ENCODE measurements at places on chromosomes 11 and 22. TPM values are rescaled to one million over a fixed set of nuclear protein-coding genes. Genes with fewer than 3 reads are reported as not detected.

The NAV2 gene
- 0.71 TPM for total RNA-seq

The CHRM4 gene
- total RNA-seq, result 0.37 TPM

The MCAM gene
- 2.9 TPM for total RNA-seq

GRCh38 chr11:120708511-120709183 is 197.1 kb downstream of the GRIK4 start:
- no peak for DNase-seq
- no peak overlapping the region for H3K27ac ChIP-seq

- no peaks in the 10 kb centered on the region for H3K36me3 ChIP-seq
- H3K4me3 ChIP-seq, result no peak overlapping the region
- H3K27ac ChIP-seq, result no peak overlapping the region
These were observed 420.7 kb downstream of the INSC start for GRCh38 chr11:15535414-15535813.

- H3K27me3 ChIP-seq, result no peaks in the 10 kb centered on the region
- no peak overlapping the region for H3K4me3 ChIP-seq
- H3K36me3 ChIP-seq, result peaks cover 22% of the 10 kb centered on the region
- no peak for DNase-seq
These were observed 37.5 kb upstream of the TEF start for GRCh38 chr22:41344189-41344788.

DNA sequence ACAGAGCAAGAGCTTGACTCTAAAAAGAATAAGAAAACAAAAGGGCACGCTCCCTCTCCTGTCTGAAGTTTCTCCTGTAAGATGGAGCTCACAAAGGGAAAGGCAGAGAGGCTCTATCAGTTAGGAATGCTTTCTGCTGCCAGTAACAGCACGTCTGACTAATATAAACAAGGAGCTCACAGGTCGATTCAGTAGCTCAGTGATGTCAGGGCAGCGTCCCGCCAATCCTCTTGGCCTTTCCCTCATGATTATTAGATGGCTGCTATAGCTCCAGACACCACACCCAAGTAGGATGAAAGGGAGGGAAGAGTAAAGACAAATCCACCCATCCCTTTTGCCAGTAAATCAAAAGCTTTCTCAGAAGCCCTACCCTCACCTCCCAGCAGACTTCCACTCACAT is 51.3 kb upstream of the HMGXB4 start:
- DNase-seq, result no peak
- H3K27me3 ChIP-seq, result peaks cover 5% of the 10 kb centered on the region
- no peak overlapping the region for H3K4me3 ChIP-seq
- no peaks in the 10 kb centered on the region for H3K36me3 ChIP-seq
- no peak overlapping the region for H3K27ac ChIP-seq
- H3K4me1 ChIP-seq, result no peaks in the 10 kb centered on the region

GRCh38 chr22:32957200-32957803 is 100.9 kb downstream of the SYN3 start:
- no peak overlapping the region for H3K27ac ChIP-seq
- no peaks in the 10 kb centered on the region for H3K36me3 ChIP-seq
- DNase-seq, result no peak
- no peak overlapping the region for H3K4me3 ChIP-seq
- H3K27me3 ChIP-seq, result no peaks in the 10 kb centered on the region

All from activated CD8-positive, alpha-beta T cell treated with anti-CD3 and anti-CD28 coated beads, Interleukin-2, amount 10 ng/mL, durations not matched to agents 7 days and 5 days (primary cell).